Stimulated activated CD4-positive, alpha-beta T cell treated with anti-CD3 and anti-CD28 coated beads, Interleukin-12 subunit alpha, Interleukin-12 subunit beta, amount 100 ng/mL, for 24 hours (primary cell): ENCODE measurements at places on chromosomes 13 and 19.

- peak; percentile 36 for DNase-seq
These were observed 5.0 kb downstream of the KLK4 start for GRCh38 chr19:50906217-50906616.

DNA sequence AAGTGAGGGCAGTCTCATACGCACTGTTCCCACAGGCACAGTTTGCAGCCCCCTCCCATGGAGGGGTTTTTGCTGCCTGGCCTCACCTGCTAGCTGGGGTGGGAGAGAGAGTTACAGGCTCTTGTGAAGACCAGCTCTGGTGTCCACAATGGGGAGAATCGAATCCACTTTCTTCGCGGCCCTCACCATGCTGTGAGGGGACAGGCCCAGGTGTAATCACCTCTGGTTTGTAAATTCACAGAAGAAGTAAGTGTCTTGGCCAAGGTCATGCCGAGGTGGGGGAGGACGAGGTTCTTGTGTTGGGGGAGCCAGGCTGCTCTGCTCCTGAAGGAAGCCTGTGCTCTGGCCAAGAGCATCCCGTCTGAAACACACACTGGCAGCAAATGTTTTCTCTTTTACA, 39.5 kb downstream of the TEX29 start:
- DNase-seq: no peak

GRCh38 chr19:17889609-17890214, 18.0 kb downstream of the SLC5A5 start:
- no peak for DNase-seq

- DNase-seq: no peak
These were observed 122.3 kb downstream of the URI1 start for GRCh38 chr19:30064348-30064699.
